ENCODE measurements at places on chromosomes 13 and 19. TPM values are rescaled to one million over a fixed set of nuclear protein-coding genes. Genes with fewer than 3 reads are reported as not detected.

DNA sequence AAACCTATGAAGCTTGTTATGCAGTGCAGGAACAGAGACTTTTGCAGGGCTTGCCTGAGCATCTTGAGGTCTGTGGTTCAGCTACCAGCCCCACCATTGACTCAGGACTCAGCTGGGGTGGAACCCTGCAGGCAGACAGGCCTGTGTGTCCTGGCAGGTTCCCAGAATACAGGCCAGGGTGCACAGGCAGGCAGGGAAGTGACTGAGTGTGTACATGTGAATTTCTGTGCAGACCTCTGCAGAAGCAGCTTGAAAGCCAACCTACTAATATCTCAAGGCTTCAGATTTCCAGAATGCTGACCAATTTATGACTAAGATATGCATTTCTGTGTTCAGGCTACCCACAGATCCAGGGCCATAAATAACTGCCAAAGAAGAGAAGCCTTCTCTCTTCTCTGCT, 254.4 kb downstream of the DLEU7 start:
- DNase-seq, result no peak

Gene TNPO2
- total RNA-seq, result 30.9 TPM

GRCh38 chr13:62960723-62961122, 1545.1 kb upstream of the PCDH20 start:
- DNase-seq, result no peak

Gene ZNF610
- total RNA-seq, result 3.0 TPM

- no peak for DNase-seq
Observed at GRCh38 chr19:33232656-33233055, 7.0 kb upstream of the SLC7A10 start.

Gene ZSCAN5B
- total RNA-seq, result not detected
